ENCODE measurements at places on chromosomes 12 and 14. TPM values are rescaled to one million over a fixed set of nuclear protein-coding genes. Genes with fewer than 3 reads are reported as not detected.

Gene KLHDC1
- 13.5 TPM for total RNA-seq

Gene OTX2
- total RNA-seq: not detected

Gene OR4E2
- total RNA-seq: not detected

GRCh38 chr12:100058482-100059029 is 73.8 kb upstream of the ANKS1B start:
- no peak for DNase-seq

Gene PLA2G1B
- not detected for total RNA-seq

DNA sequence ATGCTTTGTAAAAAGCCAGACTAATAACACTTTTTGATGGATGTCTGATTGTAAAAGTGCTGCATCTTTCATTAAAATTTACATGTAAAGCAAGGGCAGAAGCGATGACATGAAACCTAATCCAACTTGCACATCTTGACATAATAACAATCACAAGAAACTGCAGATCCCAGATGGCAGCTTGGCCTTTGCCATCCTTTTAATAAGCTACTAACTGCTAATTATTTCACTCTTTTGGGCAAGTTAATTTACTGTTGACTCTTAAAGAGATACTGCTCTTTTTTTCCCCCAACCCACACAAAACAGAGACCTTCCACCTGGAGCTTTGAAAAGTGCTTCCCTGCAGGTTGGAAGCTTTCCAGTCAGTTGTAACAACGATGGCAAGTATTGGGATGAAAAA is 137.5 kb downstream of the NRXN3 start:
- no peak for DNase-seq

Gene OR6C2
- total RNA-seq: not detected

DNA sequence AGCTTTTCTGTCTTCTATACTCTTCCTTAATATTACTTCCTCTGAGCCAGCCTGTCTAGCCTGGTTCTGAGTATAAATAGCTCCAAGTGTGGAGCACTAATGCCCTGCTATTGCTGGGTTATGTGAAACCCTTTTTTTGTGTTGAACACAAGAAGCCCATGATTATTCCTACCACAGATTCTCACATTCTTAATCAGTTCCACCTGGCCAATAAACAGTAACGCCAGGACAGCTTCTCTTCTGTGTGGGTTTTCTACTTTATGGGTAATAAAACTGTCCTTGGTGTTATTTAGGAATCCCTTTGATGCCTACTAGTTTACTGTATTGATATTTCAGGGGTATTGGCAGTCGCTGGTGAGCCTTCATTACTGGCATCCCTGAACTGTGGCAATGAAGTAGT is 48.9 kb upstream of the LRIG3 start:
- DNase-seq: no peak

DNA sequence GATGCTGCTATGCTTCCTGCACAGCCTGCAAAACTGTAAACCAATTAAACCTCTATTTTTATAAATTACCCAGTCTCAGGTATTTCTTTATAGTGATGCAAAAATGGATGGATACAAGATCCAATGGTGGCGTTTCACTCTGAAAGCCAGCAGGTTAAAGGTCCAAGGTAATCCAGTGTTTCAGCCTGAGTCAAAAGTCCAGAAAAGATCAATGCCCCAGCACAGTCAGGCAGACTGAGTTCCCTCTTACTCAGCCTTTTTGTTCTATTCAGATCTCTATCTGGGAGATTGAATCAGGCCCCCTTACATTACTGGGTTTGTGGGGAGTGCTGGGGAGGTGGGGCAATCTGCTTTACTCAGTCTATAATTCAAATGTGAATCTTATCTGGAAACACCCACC is 464.5 kb downstream of the GXYLT1 start:
- DNase-seq: no peak

Gene LTB4R
- 5.7 TPM for total RNA-seq

DNA sequence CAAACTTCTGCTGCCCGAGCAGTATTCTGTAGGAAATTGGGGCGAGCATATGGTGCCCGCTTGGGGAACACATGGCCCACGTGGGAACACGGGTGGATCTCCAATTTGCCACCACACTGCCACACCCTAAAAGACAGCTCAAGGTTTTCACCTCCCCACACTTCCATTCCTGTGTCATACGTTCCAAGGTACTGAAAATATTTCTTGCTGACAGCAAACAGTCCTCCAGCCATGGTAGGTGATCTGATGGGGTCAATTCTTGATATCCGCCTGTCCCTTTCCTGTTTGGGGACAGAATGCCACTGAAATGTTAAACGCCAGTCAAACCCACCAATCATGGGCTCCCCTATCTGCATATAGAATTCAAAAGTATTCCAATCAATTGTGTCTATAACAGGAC is 1.2 kb downstream of the GALNT4 start:
- DNase-seq: no peak

- no peak for DNase-seq
These were observed at the start of gene ADAMTS20 for GRCh38 chr12:43551971-43552559. Gene ADAMTS20, minus strand, starts transcription at chr12:43552203. Its CDS starts 282 bp downstream, at chr12:43551921.

Gene BICDL1
- 0.48 TPM for total RNA-seq

Gene SLC4A8
- 0.64 TPM for total RNA-seq

GRCh38 chr12:16350682-16351081 is 3.2 kb downstream of the MGST1 start:
- peak; percentile 92 for DNase-seq

Gene KLRC2
- total RNA-seq: 2.0 TPM

Gene RND1
- total RNA-seq: 5.4 TPM

GRCh38 chr14:28774764-28775735 is 8.5 kb downstream of the FOXG1 start:
- no peak for DNase-seq

GRCh38 chr12:92504594-92504981 is 198.2 kb upstream of the PLEKHG7 start:
- no peak for DNase-seq

Gene PLEKHG7
- 0.33 TPM for total RNA-seq

DNA sequence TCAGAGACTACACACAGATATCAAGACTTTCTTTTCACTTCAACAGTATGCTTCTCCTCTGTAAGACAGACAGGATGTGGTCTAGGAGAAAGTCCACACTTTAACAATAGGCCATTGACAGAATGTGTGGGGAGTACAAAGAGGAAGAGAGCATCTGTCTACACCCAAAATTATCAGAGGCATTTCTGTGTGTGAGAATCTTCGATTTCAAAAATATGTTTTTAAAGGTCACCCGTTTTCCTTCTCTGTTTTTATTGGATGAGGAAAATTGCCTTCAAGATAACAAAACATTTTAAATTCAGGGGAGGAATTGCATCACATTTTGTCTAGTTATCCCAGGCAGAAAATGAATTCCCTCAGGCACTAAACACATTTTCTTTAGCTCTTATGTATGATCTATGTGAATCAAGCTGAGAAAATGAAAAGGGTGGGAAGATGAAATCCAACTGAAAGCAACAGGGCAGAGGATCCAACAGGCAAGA is 16.4 kb downstream of the NAV3 start:
- no peak for DNase-seq

GRCh38 chr14:68088451-68088854 is 268.9 kb downstream of the RAD51B start:
- no peak for DNase-seq

GRCh38 chr12:51636581-51636980 is 45.5 kb downstream of the SCN8A start:
- DNase-seq: no peak

Gene LIN7A
- total RNA-seq: 13.1 TPM

Gene RPS6KL1
- 3.3 TPM for total RNA-seq

Gene CDCA4
- total RNA-seq: 5.1 TPM

- DNase-seq: peak; percentile 52
These were observed 28.2 kb upstream of the SMUG1 start for GRCh38 chr12:54216797-54217661.

- no peak for DNase-seq
These were observed 2.0 kb downstream of the DYRK2 start for GRCh38 chr12:67650388-67651131.

DNA sequence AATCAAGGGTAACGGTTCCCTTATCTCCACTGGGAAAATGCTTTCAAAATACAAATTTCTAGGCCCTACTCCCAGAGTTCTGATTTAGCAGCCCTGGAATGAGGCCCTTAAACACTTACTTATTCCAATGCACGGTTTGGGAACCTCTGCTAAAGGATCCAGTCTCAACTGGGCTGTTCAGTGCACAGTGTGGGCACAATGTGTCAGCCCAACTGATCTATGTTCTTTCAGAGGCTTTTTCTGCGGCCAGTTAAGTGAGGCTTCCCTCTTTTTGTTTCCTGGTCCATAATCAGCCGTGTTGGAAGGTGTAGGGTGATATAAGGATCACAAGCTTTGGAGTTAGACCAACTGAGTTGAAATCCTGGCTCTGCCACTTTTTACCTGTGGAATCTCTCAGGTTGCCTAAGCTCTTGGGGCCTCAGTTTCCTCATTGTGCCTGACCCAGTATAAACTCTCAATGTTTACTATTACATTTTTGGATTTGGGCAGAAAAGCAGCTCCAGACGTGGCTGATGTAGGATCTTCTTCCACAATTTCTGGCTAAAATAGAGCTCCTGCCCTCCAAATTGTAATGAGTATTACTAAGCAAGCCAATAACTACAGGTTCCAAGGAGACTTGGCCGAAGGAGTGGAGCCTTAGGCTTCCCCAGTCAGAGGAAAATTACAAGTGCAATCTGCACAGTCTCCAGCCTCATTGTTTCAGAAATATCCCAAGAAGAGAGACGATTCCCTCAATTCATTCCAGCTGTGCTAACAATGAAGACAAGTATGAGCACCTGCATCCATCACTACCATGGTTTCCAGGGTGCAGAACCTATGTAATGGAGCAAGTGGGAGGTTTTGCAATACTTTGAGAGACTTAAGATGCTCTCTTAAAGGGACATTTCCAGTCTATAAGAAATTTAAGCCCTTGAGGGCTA is 2.3 kb upstream of the ANGEL1 start:
- no peak for DNase-seq

Gene TMEM229B
- total RNA-seq: 10.2 TPM

DNA sequence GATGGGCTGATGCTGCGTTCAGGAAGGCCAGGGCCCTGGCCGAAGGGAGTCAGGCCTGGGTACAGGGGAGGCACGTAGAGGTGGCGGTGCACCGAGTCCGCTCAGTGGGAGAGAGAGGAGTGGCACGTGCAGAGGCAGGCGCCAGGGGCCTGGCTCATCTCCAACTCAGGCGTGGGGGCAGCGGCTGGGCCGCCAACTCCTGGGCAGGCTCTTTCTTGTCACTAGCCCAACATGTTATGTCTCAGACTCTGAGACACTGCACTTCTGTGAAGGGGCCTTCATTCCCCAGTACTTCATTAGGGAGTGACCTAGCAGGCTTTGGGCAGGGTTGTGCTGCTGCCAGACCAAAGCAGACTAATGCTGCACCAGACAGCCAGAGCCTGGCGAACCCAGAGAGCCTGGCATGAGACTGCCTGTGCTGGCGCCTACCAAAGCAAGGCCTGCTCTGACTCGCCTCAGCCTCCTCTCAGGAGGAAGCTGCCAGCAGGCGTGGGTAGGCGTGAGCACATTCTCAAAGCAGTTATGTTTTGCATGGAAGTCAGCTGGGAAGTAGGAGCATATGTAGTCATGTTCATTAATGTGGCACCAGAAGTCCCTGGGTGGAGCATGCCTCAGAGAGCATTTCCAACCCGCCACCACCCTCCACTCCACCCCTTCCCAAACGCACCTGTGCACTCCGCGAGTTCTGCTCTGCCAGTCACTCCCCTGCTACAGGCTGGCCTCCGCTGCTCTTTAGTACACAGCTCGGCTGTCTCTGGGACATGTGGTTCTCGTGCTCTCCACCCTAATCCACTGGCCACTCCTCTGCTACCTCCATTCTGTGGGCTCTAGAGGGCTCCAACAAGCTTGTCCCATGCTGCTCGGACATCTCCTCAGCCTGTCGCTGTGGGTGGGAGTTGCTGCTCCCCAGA is 9.7 kb downstream of the CKB start:
- DNase-seq: peak; percentile 95

- no peak for DNase-seq
These were observed 668 bp downstream of the RAPGEF3 start for GRCh38 chr12:47757840-47758583.

Gene CLEC2A
- not detected for total RNA-seq

GRCh38 chr14:96176811-96177211 is 27.8 kb upstream of the BDKRB2 start:
- DNase-seq: peak; percentile 85

Gene ZDHHC22
- total RNA-seq: not detected

- no peak for DNase-seq
These were observed 38.7 kb downstream of the STX2 start for GRCh38 chr12:130800312-130800711.

- no peak for DNase-seq
These were observed 53.8 kb upstream of the GSC start for GRCh38 chr14:94823556-94824341.

- DNase-seq: peak; percentile 62
These were observed 1.2 kb downstream of the DUSP16 start for GRCh38 chr12:12561371-12562015.

- no peak for DNase-seq
These were observed 35.3 kb downstream of the KLRK1 start for GRCh38 chr12:10354502-10354901.

- peak; percentile 87 for DNase-seq
These were observed 65.4 kb downstream of the C14orf132 start for GRCh38 chr14:96104469-96105057.

- DNase-seq: no peak
These were observed 94.2 kb downstream of the PLEKHA5 start for GRCh38 chr12:19223695-19224094.

Gene RPGRIP1
- total RNA-seq: 0.48 TPM

DNA sequence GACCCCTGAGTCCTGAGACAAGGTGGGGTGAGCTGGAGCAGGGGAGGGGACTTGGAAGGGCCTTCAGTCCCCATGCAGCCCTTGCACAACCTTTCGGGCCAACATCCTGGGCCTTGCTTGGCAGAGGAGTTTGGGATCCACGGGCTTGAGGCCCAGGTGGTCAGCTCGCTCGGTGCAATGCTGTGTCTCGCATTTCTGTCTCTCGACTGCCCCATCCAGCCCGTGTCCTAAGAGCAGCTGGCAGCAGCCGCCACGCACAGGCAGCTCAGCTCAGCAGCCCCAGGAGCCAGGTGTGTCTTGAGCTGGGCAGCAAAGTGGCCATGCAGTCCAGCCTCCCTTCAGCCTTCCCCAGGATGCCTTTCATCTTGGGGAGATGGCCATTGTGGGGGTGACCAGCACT is 10.8 kb downstream of the PACS2 start:
- DNase-seq: no peak

GRCh38 chr14:86574051-86574777 is 1044.3 kb downstream of the FLRT2 start:
- DNase-seq: no peak

DNA sequence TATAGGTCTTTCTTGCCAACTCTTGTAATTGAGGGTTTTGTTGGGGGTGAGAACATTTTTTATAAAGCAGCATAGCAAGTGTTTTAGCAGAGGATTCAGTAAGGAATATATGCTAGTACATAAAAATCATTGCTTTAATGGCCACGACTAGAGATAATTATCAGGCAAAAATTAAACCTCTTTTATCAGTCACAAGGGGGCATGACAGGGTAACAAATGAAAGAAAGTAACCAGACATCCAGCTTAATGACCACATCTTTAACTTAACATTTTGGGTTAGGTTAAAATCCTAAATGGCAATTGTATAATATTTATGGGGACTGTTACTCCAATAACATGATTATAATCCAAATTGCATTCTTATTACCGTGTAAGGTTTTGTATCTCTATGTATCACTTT is 119.6 kb downstream of the LRRIQ1 start:
- no peak for DNase-seq

Measured in breast epithelium (tissue), 4 donors.